ENCODE measurements at places on chromosomes 1 and 21.

- DNase-seq = no peak
Observed at GRCh38 chr1:43747736-43748135, 40.4 kb downstream of the ST3GAL3 start.

GRCh38 chr1:196207612-196208217 is 400.5 kb downstream of the KCNT2 start:
- no peak for DNase-seq

- DNase-seq = no peak
Observed at GRCh38 chr1:201206176-201206575, 15.6 kb downstream of the IGFN1 start.

GRCh38 chr21:38255571-38256117 is 1.1 kb upstream of the KCNJ15 start:
- DNase-seq = no peak

Measured in AG20443 (cell line).